Stimulated activated CD4-positive, alpha-beta T cell treated with anti-CD3 and anti-CD28 coated beads, Interleukin-1b, Interleukin-23, amount 100 ng/mL, for 24 hours (primary cell): ENCODE measurements at places on chromosomes 4 and X.

- DNase-seq, result no peak
Observed at GRCh38 chr4:2287594-2287915, 25.6 kb upstream of the MXD4 start.

GRCh38 chr4:25950461-25951389, 36.7 kb downstream of the SMIM20 start:
- no peak for DNase-seq

DNA sequence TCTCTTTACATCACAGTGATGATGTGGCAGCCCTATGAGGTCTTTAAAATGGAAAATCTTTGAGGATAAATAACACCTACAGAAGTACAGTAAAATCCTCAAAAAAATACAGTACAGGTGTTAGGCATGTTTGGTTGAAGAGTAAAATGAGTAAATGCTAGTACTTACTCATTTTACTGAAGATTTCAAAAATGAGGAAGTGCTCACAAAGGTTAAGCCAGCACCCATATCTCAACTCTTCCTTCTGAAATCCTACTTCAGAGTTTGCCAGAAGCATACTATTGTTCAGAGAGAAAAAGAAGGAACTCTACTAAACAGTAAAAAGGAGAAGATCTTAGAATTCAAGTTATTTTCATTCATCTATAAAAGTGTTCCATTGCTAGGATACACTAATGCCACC, 130.9 kb downstream of the CBR4 start:
- DNase-seq, result no peak

DNA sequence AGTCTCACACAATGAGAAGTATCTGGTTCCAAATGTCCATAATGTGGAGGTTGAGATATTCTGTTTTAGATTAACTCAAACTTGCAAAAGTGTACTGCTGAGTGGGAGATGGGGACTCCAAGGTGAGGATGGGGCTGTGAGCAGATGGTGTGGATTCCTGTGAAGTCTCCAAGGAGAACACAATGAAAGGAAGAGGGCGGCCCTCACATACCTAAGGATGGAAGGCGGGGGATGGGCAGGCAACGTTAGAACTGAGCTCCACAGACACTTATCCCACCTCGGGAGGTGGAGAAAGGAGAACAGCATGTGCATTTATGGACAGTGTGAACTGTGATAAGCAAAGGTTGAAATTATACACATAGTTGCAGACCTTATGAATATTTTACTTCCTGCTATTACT, 9.9 kb upstream of the SPATA4 start:
- DNase-seq, result no peak

DNA sequence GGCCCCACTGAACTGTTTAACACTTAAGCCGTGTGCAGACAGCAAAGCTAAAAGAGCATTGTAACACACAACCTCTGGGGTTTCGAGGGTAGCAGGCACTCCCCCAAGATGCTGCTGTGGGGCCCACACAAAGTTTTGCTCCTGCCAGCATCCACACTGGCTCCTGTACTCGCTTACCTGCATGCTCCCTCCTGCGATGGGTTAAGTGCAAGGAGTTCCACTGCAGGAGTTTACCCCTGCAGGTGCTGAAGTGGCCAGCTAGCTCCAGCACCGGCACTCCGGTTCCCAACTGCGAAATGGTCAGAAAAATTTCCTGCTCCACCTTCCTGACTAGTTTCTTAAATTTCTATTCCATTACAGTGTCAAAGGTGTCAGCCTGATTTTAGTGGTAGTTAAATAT, 443.5 kb downstream of the PCDH10 start:
- no peak for DNase-seq

DNA sequence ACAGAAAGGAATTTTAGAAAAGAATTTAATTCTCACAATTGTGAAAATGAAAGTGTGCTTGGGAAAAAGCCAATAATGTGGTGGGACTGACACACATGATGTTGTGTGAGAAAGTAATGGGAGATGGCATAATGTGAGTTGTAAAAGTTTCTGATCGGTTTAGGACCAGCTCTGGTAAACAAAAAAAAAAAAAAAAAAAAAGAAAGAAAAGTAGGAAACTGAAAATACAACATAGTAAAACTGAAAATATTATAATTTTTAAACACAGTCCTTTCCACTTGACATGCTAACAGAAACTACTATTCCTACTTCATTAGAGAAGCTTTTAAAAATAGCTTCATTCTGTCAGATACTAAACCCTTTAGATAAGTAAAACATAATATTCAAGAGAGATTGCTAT, 28.2 kb downstream of the RAP1GDS1 start:
- no peak for DNase-seq

DNA sequence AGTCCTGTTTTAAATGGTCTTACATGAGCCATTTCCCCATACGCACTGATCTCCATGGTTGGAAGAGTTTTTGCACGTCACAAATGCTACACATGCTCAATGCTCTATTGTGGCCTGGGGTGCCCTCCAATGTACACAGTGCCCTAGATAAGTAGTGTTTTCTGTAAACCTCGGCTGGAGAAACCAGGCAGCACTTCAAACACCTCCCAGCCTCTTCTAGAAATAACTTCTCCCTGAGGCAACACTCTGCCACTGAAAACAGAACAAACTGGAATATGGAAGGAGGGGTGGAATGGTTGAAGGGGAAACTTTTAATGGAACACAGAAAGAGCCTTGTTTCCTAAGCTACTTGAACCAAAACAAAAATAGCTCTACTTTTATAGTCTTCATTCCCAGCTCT, 123.9 kb upstream of the CBR4 start:
- DNase-seq, result no peak

DNA sequence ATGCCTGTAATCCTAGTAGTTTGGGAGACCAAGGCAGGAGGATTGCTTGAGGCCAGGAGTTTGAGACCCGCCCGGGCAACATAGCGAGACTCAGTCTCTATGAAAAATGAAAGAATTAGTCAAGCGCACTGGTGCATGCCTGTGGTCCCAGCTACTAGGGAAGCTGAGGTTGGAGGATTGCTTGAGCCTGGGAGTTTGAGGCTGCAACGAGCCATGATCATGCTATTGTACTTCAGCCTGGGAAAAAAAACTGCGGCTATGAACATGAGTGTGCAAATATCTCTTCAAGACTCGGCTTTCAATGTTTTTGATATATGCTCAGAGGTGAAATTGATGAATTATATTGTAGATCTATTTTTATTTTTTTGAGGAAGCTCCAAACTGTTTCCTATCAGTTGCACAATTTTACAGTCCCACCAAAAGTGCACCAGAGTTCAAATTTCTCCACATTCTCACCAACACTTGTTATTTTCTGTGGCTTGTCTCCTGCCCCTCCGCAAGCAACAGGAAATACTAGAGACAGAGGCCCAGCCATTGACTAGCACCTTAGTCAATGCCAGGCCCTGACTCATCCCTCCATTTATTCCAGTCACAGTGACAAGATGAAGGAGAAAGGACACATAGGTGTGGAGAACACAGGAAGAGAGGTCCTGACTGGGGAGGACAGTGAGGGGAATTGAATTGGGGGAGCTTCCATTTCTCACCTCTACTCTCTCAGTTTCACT, 33.1 kb upstream of the ZNF41 start:
- DNase-seq, result no peak

DNA sequence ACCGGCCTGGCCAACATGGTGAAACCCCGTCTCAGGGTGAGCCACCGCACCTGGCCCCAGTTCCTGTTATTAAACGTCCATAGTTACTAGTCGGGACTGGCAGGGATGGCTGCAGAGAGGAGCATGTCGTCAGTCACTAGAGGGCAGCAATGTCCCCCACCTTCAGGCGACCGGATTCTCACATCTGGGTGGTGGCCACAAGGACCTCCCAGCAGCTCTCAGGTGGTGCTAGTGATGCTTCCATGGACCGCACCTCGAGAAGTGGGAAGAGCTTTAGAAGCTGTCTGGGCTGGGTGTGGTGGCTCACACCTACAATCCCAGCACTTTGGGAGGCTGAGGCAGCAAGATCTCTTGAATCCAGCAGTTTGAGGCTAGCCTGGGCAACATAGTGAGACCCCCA, 13.3 kb upstream of the IL3RA start:
- peak; percentile 42 for DNase-seq

DNA sequence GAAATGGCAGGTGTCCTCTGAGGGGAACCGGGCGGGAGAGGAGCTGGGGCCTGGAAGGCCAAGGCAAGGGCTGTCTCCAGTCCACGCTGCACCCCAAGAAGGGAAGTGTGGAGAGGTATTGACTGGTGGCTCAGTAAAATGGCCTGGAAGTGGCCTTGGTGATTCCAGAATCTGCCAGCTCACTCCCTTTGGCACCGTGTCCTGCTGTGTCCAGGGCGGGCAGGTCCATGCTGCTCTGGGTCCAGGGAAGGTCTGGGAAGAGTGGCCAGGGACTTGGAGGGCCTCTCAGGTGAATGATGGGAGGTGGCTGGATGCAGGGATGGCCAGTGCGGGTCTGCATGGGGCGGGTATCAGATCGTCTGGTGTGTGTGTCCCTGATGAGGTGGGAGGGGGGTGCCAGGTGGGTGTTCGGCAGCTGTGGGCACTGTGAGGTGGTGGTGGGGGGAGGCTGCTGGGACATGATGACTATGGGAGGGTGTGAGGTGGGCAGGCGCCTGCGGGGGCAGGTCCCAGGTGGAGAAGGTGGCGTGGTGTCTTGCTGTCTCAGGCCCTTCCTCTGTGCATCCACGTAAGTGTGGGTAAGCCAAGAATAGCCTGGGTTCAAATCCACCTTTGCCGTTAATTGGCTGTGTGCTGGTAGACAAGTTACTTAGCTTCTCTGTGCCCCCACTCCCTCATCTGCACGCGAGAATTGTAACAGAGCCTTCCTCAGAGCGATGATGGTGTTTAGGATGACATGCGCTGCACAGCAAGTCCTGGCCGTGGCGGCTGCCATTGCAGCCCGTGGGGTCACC, 17.7 kb downstream of the RGS12 start:
- DNase-seq, result no peak

DNA sequence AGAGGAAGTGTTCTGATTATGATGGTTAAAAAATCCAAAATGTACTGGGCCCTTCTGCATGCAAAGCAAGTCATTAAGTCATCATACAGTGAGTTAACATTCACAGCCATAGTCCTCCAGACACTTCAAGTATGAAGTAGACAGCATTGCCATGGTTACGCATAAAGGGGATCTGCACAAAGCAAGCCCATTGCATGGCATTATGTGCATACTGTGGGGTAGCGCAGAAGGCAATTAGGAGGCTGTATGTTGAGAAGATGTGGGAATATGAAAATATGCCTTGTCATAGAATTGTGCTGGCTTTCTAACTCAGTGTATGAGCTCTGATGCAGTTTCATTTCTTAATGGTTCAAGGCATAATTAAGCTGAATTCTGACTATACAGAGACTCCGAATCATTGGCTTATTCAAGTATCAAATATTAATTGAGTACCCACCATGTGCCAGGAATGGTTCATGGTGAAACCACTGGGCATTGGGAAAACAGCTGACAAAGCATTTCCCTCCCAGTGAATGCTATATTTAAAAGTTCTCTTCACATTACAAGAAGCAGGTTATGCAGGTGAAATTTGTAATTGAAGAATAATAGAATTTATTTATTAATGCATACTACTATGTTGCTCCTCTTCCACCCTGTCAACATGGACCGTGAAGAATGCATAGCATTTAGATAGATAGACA, 588.9 kb downstream of the ZNF674 start:
- DNase-seq, result no peak

DNA sequence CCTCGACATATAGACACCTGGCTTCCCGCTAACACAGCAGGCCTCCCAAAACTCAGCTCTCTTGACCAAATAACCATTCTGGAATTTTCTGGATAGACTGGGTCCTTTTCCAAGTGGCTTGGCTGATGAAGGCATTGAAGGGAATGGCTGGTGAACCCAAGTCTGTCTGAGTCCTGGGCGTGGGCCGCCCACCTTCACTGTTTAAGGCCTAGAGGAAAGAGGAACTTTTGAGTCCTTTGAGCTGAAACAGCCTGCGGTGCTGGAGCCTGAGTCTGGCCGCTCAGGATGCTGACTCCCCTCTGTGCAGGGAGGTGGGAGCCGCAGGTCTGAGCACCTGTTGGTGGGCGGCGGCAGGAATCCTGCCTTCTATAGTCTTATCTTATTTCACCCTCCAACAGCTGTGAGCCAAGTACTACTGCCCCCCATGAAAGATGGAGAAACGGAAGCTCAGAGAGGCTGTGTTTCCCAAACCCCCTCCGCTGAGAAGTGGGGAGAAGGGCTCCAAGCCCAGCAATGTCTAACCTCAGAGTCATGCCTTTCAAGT, 23.4 kb downstream of the ACOX3 start:
- DNase-seq, result no peak

DNA sequence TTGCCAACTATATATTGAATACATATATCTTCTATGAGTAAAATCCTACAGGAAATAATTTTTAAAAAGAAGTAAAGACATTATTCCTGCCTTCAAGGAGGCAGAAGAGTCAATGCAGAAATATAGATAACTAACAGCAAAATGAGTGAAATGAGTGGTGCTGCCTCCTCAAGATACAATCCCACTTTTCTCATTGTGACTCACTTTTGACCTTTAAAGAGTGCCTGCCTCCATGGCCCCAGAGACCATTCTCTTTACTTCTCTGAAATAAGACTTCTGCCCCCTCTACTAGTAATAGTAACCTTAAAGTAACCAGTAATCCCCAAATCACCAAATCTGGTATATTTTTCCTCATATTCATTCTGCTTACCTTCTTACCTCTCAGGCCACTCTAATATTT, 15.5 kb downstream of the SLC10A7 start:
- no peak for DNase-seq

DNA sequence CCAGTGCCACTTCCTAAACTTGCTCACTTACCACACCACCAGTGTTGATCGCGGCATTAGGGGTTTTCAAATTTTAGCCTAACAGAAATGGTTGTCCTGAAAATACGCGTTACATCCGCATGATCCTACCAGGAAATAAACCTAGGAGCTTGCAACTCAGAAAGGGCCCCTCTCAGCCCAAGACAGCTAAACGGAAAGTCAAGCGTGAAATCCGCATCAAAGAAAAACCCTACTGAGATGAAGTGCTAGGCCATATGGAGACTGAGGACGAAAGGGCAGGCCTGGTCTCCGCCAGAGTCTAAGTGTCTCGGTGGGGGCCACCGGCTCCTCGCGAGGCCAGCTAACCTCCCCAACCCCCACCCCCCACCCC, 626 bp downstream of the YTHDC1 start:
- no peak for DNase-seq

GRCh38 chr4:47914926-47915237, 499 bp upstream of the NFXL1 start:
- no peak for DNase-seq

DNA sequence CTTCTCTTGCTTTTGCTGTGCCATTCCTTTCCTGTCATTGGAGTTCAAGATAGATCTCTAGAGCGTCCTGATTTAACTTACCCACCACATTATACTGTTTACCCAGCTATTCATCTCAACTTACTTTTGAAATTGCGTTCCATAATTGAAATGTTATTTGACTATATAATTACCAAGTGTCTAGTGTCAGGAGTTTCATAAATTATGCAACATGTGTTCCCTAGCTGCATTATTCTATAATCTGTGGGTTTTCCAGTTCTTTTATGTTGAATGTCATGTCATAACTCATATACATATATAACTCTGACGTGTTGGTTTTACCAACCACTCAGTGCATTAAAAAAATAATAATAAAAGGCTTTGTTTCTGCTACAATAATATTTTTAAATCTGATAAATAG, 285.9 kb upstream of the ARSJ start:
- no peak for DNase-seq
